ENCODE measurements at places on chromosomes 5 and 9. TPM values are rescaled to one million over a fixed set of nuclear protein-coding genes. Genes with fewer than 3 reads are reported as not detected.

SELENOP gene
- 68.9 TPM for total RNA-seq

DNA sequence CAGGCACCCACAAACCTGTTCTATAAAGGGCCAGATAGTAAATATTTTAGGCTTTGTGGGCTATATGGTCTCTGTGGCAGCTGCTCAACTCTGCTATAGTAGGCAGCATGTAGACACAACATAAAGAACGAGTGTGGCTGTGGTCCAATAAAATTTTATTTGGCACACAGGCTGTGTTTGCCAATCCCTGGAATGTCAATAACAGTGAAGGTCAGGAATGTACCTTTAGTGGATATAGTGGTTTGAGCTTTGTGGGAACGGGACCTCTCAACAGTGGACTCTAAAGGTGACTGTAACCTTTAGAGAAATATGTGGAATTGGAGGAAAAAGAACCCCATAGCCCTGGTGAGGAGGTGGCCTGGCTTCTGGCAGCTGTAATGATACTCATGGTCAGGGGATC, 145.2 kb downstream of the MAST4 start:
- DNase-seq = no peak

PCDH12 gene
- total RNA-seq = not detected

GRCh38 chr9:32177396-32177795, 207.0 kb upstream of the ACO1 start:
- no peak for DNase-seq

DNA sequence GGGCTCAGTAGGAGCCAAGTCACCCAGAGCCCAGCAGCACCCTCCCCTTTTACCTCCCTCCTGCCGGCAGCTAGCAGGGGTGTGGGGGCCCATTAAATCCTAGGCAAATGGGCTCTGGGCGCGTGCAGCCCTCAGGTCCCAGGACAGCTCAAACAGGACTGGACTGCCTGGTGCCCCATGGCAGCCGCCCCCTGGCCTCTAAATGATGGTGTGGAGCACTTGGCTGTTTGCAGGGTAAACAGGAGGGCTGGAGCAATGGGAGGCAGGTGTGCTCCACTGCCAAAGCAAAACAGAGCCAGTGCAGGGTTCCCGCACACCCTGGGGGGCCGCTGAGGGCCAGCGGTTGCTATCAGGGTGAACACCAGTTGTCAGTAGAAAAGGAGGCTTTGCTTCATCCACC, 55.9 kb upstream of the C5orf58 start:
- no peak for DNase-seq

DNA sequence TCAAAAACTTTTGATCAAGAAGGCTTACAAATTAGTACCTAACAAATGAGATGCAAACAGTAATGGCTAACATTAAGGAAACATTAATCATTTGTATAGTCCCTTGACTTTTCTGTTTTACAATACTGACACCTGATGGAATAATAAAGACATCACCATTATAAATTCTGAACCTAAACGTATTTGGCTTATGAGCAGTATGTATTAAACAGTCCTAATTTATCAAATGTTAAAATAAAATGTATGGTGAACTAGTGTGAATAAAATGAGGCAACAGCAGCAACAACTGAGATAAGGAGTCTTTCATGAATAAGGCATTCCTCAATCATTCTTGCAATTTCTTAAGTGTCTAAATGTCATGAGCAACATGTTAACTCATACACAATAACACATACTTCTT, 6.0 kb downstream of the PUM3 start:
- DNase-seq = no peak

DNA sequence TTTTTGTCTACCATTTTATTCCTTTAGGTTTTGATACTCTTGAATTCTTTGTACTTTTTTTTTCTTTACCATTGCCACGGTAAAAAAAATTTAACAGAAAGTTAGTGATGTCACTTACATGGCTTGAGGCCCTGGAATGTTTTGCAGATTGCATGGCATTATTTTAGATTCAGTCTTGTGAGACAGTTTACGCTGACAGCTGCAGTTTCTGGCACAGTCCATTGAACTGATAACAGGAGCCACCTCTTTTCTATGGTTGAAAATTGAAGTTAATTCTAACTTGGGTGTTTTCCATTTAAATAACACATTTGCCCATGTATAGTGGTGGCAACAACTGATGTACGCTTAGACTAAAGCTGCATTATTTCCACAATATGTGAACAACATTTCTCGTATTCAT, 1028.5 kb downstream of the CDH18 start:
- no peak for DNase-seq

DNA sequence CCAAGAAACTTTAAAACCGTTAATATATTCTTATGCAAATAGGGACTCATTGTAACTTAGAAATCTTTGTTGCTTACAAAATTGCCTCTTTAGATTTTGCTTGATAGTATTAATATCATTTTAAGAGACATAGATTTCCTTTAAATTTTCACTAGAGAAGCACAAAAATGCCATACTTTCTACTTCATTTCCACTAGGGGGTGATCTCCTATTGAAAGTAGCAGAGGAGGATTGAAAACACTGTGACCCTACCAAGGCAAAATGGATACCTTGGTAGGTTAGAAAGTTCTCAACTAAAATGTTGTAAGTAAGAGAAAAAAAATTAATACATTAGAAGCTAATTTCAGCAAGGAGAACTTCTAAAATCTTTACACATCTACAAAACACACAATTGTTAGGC, 204.9 kb downstream of the CHSY3 start:
- DNase-seq = peak; percentile 67

DNA sequence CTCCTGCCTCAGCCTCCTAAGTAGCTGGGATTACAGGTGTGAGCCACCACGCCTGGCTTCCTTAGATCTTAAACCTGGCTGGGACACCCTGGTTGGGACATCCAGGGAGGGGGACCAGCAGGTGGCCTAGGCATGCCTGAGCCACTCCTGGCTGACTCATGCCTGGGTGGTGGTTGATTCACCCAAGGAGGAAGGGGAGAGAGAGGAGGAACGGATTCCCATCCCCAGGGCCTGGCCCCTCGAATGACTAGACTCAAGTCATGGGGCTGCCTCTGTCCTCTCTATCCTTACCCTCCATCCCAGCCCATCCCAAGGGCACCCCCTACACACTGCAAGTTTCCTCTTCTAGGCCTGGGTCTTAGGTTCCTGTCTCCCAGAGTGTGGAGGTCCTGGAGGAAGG, 12.7 kb downstream of the EEIG1 start:
- DNase-seq = peak; percentile 48

MYMK gene
- not detected for total RNA-seq

GRCh38 chr5:119395080-119395836, 39.4 kb downstream of the TNFAIP8 start:
- DNase-seq = no peak

GRCh38 chr5:174612686-174613085, 111.7 kb upstream of the MSX2 start:
- no peak for DNase-seq

DNA sequence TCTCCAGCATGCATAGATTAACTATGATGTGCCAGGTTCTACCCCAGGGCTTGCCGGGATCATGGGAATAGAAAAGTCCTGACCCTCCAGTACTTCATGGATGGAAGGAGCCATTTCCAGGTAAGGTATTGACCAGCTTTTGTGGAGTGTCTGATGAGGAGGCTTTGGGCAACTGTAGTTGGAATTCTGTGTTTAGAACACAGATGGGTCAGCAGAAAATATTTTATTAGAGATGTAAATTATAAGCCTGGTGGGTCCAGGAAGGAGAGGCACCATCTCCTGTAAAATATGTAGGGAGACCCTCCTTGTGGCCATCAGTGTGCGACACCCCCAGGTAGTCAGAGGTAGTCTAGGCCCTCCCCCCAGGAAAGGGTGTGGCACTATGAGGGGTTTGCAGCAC, 156.2 kb downstream of the IRX1 start:
- no peak for DNase-seq

SPATA6L gene
- not detected for total RNA-seq

CDO1 gene
- total RNA-seq = 0.74 TPM

DNA sequence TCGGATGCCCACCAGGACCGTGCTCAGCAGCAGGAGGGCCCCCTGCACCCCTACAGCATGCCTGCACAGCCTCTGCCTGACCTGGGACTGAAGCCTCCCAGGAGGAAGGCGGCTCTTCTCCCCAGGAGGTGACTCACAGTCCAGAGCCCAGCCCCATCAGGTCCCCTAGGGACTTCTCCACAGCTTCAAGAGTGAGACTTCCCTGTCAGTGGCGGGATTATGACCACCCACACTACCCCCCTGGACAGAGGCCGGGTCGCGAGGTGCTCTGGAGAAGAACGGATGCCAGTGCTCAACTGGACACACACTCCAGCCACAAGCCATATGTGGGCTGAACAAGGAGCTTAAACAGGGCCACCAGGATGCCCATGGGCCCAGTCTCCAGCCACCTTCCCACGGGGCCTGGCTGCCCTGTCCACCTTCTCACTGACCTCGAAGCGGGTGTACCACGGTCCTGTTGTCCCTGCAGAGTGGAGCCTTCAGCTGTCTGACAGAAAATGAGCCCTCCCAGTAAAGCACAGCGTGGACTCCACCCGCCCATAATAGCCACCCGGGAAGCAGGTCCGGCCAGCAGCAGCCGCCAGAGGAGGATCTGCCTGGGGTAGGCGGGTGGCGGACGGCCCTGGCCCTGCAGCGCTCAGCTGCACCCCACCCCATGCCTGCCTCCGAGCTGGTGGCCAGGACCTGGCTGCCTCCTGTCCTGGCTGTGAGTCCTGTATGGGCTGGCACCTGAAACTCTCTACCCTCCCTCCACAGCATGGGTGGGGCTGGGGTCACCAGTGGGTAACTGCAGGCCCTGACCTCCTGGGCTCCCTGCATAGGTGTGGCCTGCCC, 54.7 kb downstream of the SEMA4D start:
- no peak for DNase-seq

DNA sequence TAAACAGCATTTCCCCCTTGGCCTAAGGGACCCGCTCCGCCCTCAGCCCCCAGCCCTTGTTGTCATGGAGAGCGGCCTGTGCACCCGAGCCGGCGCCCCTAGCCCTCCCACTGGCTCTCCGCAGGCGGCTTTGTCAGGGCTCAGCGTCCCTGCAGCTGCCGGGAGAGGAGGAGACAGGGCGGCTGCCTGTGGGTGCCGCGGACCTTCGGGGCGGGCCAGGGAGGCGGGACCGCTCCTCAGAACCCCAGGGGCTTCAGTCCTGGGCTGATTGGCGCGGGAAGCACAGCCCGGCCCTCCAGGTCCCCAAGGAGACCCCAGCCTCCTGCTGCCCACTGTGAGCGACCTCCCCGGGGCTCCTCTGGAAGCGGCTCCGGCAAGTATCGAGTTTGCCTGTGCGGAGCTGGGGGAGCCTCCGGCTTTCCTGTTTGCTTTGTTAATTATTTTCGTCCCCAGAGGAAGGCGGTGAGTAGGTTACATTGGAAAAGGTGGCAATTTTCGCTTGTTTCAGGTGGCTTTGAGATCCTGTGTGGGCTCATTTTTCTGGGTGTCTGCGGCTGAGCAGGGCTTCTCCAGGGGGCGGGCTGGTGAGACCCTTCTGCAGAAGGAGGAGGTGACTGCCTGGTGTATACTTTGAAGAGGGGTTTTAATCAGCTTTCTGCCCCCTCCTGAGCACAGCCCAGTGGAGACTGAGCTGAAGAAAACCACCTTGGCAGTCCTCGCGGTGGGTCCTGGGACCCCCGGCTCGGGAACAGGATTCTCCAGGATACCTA, at the start of gene FGD3:
TSS of gene FGD3 (plus strand) at position 256 of the 770 bp plus-strand sequence. CDS start 28,734 bp downstream, outside the sequence.
- DNase-seq = no peak

DNA sequence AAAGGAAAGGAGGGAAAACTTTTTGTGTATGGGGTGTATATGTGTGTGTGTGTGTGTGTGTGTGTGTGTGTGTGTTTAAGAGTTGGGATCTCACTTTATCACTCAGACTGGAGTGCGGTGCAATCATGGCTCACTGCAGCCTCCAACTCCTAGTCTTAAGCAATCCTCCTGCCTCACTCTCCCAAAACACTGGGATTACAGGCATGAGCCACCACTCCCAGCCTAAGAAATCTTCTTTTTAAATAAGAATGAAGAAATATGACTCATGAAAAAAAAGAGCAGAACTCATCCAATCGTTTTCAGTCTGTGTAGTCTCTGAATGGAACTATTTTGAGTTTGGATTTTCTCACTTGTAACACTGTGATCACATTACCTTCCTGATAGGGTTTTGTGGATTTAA, 601.5 kb downstream of the ACTL7B start:
- DNase-seq = no peak

DNA sequence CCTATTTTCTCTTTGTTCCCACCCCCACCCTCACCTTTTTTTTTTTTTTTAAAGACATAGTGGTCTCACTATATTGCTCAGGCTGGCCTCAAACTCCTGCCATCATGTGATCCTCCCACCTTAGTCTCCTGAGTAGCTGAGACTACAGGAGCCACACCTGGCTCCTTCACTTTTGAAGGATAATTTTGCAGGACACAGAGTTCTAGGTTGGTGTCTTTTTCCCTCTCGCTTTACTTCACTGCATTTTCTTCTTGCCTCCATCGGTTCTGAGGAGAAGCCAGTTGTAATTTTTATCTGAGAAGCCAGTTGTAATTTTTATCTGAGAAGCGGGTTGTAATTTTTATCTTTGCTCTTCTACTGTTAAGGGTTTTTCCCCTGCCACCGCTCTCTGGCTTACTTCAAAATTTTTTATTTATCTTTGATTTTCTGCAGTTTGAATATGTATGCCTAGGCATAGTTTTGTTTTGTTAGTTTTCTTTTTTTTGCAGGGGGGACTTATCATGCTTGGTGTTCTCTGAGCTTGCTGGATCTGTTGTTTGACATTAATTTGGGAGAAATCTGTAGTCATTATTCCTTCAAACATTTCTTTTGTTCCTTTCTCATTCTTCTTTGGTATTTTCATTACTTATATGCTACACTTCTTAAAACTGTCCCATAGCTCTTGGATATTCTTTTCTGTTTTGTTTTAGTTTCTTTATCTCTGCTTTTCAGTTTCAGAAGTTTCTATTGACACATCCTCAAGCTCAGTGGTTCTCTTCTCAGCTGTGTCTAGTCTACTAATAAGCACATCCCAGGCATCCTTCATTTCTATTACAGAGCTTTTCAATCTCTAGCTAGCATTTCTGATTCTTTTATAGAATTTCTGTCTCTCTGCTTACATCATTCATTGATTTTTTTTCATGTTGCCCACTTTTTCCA, 148.2 kb upstream of the CHD1 start:
- no peak for DNase-seq

HAPLN1 gene
- 4.5 TPM for total RNA-seq

GRCh38 chr9:88387036-88387551, 1.1 kb upstream of the SPIN1 start:
- DNase-seq = no peak

Data from H4 (cell line).